ENCODE measurements at places on chromosomes 2 and 18.

- no peak for DNase-seq
Measured at GRCh38 chr2:96354492-96354891, 18.9 kb downstream of the NCAPH start.

GRCh38 chr2:189116979-189117378 is 62.6 kb downstream of the COL5A2 start:
- no peak for DNase-seq

DNA sequence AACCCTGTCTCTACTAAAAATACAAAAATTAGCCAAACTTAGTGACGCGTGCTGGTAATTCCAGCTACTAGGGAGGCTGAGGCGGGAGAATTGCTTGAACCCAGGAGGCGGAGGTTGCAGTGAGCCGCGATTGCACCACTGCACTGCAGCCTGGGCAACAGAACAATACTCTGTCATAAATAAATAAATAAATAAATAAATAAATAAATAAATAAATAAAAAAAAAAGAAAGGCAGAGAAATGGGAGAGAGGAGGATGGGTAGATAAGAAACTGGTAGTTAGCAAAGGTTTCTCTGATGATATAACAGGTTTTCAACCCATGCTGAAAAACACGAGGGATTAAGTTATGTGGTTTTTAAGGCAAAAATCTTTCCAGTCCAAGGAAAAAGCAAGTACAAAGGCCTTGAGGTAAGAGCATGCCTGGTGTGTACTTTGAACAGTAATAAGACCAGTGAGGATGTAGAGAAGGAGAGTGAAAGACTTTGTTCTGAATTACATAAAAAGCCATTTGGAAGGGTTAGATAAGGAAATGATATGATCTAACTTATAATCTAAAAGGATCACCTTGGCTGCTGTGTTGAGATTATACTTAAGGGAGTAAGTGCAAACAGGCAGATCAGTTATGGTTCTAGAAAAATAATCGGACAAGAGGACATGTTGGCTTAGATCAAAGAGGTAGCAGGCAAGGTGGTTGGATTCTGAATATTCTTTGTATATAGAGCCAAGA is 159.3 kb downstream of the PTH2R start:
- DNase-seq = no peak

DNA sequence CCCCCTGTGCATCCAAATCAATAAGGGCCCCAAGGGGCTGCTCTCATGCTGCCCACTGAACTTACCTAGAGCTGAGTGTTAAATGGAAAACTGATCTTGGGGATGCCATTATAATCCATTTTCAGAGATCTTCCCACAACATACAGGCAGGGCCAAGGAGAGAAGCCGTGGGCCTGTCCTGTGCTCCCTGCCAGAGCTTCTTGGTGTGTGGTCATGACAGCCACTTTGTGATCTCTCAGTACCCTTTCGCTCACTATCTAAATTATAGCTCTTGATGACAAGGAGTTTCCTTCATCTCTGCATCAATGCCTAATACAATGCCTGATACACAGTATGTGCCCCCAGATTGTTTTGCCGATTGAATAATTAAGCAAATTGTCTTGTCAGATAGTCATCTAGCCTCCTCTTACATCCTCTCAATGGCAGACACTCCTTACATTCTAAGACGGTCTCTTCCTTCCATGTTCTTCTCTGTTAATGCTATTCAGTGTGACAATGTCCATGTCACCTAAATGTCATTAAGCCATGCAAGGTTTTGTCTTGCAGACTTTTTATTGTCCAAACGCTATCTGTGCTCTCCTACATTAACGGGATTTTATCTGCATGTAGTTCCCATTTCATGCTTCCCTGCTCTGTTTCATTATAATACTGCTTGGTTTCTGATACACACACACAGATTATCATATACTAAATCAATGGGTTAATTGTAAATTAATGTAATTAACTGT is 5.9 kb downstream of the CSRNP3 start:
- DNase-seq = no peak

DNA sequence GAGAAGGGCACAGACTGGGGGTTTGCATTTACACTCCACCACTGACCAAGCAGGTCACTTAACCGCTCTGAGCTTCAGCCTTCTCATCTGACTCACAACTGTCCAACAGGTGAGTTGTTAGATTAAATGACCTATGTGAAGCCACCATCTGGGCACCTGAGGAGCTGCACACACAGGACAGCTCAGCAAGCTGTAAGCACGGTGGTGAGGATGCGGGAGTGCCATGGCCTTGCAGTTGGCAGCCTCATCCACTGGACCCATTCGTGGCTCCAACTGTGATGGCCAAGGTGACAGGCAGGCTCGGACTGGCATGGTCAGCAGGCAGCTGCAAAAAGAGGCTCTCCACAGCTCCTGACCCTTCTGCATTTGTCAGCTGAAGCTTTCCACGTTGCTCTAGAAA is 23.3 kb upstream of the AMMECR1L start:
- DNase-seq = no peak

All from NCI-H510A (cell line).